ENCODE measurements at places on chromosomes 5 and 9.

- peak; percentile 29 for DNase-seq
Observed at GRCh38 chr9:127968700-127969383, 11.9 kb downstream of the EEIG1 start.

GRCh38 chr9:87581513-87581912 is 83.8 kb downstream of the DAPK1 start:
- peak; percentile 52 for DNase-seq

- no peak for DNase-seq
Observed at GRCh38 chr5:173413471-173413982, 85.3 kb upstream of the STC2 start.

DNA sequence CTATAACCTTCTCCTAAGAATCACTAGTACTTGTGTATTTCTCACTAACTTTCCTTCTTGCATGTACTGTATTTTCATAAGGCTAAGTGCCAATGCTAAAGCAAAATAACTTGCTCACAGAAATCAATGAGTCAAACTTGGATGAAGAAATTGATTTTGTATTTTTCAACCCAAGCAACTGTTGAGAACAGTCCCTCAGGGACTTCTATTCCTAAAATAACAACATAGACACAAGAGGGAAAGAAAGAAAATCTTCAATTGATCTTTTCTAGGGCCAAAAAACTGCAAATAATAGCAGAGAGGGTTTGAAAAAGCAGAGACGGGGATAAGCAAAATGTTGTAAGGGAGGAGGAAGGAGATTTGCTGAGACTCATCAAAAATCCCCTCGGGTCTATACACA is 69.8 kb downstream of the HABP4 start:
- no peak for DNase-seq

DNA sequence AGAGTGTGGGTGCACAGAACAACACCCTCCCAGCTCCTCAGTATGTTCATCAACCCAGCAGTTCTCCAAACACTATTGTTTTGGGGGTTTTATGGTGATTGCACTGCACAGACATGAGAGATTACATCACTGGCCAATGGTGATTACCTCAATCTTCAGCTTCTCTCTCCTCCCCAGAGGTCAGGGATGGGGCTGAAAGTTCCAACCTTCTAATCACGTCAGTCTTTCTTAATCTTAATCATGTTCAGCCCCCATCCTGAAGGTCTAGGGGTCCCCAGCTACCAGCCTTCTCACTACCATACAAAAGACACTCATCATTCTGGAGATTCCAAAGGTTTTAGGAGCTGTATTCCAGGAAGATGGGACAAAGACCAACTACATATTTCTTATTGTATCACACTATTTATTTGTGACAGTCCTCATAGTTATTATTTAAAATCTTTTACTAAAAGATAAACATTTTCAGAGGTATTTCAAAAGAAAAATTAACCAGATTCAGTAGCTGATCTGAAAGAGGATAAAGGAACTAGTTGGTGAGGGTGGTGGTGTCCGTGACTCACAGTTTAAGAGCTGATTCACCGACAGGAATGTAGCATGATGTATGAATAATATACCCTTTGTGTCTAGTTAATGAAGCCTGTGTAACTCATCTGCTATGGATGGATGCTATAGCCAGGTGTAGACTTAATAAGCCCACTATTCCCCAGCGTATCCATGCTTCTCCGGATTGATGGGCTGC is 35.6 kb downstream of the RASEF start:
- no peak for DNase-seq

GRCh38 chr9:132412089-132412488 is 2.1 kb downstream of the CFAP77 start:
- DNase-seq = peak; percentile 26

GRCh38 chr9:123164285-123164684 is 104.1 kb downstream of the STRBP start:
- DNase-seq = no peak

GRCh38 chr5:98794414-98795080 is 21.1 kb downstream of the RGMB start:
- DNase-seq = no peak

DNA sequence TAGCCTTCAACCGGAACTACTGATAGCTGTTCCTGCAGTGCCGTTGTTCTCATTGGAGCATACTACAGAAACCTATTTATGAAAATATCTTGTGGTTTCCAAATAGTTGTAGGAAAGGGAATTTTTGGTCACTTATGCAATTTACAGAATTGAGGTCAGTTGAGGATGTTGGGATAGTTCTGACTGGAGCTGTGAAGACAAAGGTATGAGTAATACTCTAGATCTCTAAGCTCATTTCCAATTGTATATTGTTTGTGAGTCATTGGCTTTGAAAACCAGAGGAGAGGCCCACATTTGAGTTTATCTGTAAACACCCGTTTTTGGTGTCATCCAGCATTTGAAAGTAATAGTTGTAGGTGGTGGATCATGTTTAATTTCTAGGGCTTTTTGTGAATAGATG is 561.3 kb upstream of the WWC1 start:
- DNase-seq = peak; percentile 47

DNA sequence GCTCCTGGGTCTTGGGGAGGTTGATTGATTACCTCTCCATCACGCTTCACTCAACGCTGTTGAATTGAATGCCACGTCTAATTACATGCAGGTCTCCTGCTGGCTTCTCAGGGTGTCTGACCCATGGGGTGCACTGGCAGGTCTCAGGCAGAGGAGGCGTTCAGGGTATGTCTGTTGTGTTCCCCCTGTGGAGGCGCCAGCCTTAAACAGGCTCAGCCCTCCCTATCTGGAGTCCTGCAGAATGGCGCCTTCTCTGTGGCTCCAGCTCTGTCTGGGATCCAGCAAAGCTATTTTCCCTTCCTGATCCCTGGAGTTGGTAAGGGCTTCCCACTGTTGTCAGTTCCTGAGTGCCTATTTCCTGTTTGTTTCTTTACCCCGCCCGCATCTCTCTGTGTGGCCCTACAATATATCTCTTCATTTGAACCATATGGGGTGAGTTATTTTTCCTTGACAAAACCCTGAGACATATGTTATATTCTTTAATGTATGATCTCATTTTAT is 150.0 kb downstream of the NTRK2 start:
- DNase-seq = no peak

- DNase-seq = no peak
Observed at GRCh38 chr5:102863058-102863457, 108.0 kb downstream of the PAM start.

DNA sequence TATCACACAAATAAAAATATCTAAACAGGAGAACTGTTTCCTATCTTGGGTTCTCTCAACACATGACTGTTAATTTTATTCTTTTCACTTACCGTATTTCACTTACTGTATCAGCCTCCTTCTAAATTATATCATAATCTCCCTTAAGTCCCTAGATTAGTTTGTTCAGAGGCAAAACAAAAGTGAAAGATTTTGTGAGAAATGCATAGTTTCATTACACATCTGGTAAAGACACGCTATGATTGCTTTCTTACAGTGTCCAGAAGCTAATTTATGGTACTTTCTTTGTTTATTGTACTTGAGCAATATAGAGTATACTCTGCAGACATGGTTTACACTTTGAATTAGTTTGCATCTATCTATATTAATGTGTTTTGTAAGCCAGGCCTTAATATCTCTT is 159.7 kb upstream of the TLX3 start:
- no peak for DNase-seq

- no peak for DNase-seq
Observed at GRCh38 chr5:112616812-112617547, 120.7 kb upstream of the APC start.

DNA sequence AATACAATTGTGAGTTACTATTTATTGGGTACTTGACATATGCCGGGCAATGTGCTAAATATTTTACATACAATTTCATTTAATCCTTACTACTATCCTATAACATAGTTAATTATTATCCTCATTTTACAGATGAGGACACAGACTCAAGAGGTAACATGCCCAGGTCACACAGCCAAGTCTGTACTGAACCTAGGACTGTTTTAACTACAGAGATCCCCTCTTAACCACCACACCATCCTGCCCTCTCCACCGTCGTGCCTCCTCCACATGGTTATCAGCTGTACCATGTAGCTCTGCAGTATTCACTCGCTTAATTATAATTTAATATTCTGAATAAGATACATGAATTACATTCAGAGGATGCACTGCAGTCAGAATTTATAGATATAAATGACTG is 5.3 kb downstream of the RAB14 start:
- DNase-seq = no peak

GRCh38 chr5:67969631-67970030 is 245.9 kb upstream of the PIK3R1 start:
- DNase-seq = no peak
